ENCODE measurements at places on chromosomes 16 and 17. TPM values are rescaled to one million over a fixed set of nuclear protein-coding genes. Genes with fewer than 3 reads are reported as not detected.

The SRCIN1 gene
- not detected for polyA plus RNA-seq

The RBL2 gene
- 32.2 TPM for polyA plus RNA-seq

The NOD2 gene
- not detected for polyA plus RNA-seq

The MRM1 gene
- polyA plus RNA-seq = 2.8 TPM

The B3GNT9 gene
- polyA plus RNA-seq = 24.8 TPM

The HS3ST3B1 gene
- 40.1 TPM for polyA plus RNA-seq

The ZNF174 gene
- polyA plus RNA-seq = 9.1 TPM

The CTRB1 gene
- not detected for polyA plus RNA-seq

The PABPN1L gene
- polyA plus RNA-seq = not detected

GRCh38 chr16:47480410-47480809, 19.3 kb downstream of the PHKB start:
- no peak for DNase-seq

DNA sequence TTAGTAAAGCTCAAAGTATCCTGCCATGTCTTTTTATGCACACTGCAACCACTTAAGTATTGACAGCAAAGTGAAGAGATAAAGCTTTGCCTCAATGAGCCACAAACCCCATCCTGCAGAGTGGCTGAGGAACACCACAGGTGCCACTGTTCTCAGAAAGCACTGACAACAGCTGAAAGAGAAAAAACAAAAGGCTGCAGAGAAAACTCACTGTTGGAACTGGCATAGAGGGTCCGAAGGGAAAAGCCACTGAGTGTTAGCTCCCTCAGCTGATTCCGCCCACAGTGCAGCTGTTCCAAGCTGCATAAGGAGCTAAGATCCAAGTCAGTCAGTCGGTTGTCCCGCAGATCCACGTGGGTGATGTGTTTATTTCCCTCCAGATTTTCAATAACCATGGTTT, 48.3 kb downstream of the PHLPP2 start:
- no peak for DNase-seq

- no peak for DNase-seq
Observed at GRCh38 chr17:73122953-73123605, 30.6 kb upstream of the SLC39A11 start.

- no peak for DNase-seq
Observed at GRCh38 chr16:55572439-55572838, 6.0 kb downstream of the CAPNS2 start.

DNA sequence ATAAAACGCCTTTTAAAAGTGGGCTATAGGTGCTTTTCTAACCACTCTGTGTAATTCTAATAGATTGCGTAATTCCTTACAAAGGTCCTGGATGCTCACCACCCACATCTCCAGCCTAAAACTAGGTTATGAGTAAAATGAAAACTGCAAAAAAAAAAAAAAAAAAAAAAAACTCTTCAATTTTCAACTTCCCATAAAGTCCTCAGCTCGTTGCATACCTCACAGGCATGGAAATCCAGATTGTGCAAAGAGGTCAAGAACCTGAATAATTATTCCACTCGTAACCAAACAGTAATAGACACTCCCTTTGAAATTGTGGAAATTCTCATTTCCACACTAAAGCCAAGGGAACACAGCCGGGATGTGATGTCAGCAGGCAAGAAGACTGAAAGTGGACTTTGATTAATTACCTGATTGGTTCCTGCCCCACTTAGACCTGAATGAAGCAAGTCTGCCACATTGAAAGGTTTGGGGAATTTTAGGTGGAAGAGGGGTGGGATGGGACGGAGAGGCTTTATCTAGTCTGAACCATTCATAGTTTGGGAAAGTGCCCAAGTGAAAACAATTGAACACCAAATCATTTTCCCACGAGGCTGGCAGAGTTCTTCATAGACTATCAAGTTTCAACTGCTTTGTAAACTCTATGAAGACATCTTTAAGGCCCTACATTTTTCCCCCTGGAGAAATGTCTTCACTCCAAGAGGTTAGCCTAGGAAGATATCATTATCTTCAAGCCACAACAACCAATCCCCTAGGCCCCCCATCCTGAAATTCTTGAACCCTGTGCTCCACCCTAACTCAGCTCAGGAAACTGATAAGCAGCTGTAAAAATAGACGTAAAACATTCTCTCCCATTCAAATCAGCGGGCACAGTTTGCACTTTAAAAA, 49.1 kb upstream of the TANC2 start:
- DNase-seq = no peak

- no peak for DNase-seq
Observed at GRCh38 chr16:70686376-70687101, 686 bp upstream of the MTSS2 start.

DNA sequence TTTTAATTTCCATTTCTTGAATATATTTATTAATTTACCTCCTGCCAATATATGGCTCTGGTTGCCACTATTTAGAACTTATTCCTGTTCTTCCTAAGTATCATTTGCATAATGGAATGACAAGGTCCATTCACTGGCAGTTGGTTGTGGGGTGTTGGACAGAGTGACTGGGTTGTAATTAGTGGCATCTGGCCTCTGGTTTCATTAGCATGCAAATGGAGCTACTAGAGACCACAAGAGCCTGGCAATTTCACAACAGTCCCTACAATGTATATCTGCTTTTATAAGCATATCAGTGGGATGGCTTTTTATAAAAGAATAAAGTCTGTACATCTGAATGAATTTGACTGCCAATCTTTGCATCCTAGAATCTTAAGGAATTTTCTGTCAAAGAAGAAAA, 1030.9 kb upstream of the CDH8 start:
- DNase-seq = no peak

- peak; percentile 99 for DNase-seq
Observed at GRCh38 chr16:70703041-70703834, 17.4 kb upstream of the MTSS2 start.

GRCh38 chr17:80921741-80922579, 69.7 kb upstream of the CHMP6 start:
- DNase-seq = no peak

DNA sequence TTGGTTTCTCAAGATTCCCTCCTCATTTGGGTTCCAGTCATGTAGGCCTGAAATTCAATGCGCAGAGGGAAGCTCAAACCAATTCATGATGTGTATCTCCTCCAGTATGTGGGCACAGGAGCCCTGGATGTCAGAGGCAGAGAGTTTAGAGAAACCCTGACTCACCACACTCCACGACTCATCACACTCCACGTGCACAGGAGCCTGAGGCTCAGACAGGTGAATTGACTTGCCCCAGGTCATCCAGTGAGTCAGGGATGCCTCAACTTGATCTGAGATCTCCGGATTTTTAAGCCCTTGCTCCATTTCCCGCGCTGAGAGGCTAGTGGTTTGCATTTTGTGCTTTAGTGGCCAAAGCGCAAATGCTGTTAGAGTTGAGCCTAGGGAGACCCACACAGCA, 183.9 kb downstream of the HAPSTR1 start:
- no peak for DNase-seq

DNA sequence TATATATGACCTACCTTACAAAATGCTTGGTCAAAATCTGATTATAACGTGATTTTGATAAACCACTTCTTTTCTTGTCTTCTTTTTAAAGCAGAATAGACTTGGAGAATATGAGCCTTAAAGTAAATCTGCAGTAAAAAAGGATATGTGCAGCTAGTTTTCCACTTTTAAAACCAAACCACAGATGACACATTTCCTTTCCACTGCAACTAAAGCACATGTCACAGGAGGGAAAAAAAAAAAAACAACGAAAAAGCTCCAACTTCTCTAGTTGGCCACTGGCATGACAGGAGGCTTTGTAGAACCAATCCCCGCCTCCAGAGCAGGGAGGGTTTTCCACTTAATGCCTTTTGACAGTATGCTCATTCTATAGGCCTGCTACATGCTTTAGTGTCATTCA, at the start of gene EVI2A:
EVI2A (minus strand) TSS at position 142 of the 400 bp plus-strand sequence. CDS start 2,609 bp downstream, outside the sequence.
- DNase-seq = peak; percentile 80

Data from GM23248 (cell line).